Activated CD4-positive, alpha-beta memory T cell treated with anti-CD3 and anti-CD28 coated beads for 36 hours (primary cell): ENCODE measurements at places on chromosomes 1 and 21. TPM values are rescaled to one million over a fixed set of nuclear protein-coding genes. Genes with fewer than 3 reads are reported as not detected.

The STUM gene
- total RNA-seq = not detected

The ZNF683 gene
- not detected for total RNA-seq

The NKAIN1 gene
- total RNA-seq = not detected

The PLA2G4A gene
- 0.97 TPM for total RNA-seq

The GSTM5 gene
- not detected for total RNA-seq

DNA sequence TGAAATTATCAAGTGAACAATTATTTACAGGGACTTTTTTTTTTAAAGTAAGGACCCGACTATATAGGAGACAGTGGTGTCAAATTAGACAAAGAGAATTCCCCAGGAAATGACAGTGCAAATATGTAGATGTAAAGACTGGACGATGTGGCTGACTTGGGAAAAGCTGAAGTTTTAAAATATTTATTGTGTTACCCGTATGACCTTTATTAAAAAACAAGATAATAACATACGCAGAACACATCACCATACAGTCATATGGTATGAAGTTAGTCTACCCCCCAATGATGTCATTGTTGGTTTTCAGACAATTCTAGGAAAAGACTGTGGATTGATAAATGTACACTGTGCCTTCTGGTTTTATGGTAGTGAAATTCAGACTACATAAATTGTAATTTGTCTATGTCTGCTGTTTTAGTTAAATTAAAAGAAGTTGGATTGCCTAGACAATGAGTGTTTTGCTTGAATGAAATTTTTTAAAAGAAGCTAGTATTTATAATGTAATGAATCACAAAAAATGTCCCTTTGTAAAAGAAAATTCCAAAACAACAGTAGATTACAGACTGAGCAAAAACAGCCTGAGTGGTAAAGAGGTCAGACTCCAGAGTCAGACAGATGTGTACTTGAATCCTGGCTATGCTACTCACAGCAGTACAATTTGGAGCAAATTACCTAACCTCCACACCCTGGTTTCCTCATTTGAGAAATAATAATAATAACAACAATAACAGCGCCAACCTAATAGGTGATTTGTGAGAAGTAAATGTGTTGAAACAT is 15.5 kb upstream of the PDC start:
- no peaks in the 10 kb centered on the region for H3K4me1 ChIP-seq
- H3K4me3 ChIP-seq = no peak overlapping the region
- no peaks in the 10 kb centered on the region for H3K27me3 ChIP-seq
- no peak for DNase-seq
- no peaks in the 10 kb centered on the region for H3K36me3 ChIP-seq
- H3K27ac ChIP-seq = no peak overlapping the region

DNA sequence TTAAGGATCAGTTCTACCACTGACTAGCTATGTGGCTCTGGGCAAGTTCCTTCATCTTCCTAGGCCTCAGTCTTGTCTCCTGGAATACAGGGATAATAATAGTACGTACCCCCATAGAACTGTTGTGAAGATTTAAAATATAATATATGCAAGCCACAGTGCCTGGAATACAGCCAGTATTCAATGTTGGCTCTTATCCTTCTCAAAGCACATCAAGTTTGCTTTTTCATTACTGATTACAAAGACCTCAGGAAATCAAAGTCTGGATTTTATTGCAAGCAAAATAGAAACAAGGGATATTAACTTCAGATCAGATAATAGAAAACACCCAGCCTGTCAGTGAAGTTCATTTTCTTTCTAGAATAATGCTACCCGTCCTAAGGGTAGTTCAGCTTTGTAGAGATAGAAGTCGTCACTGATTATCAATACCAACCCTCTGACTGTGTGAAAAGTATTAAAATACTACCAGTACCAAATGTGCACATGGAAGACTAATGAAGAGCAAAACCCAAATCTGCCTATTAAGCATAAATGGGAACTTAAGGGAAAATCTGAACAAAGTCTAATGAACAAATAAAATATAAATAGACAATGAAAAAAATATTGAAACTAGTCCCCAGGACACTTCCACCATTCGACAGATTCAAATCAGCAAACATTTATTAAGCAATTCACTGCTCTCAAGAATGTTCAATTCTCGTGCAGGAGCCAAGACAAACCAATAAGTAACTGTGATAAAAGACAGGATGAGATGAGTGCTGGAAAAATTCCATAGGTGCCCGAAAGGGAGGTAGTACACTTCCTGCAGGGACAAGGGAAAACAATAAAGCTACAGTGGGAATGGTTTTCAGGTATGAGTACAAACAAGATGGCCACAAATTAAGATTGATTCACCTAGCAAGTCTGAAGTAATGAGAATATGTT is 206.2 kb downstream of the SMYD3 start:
- no peak overlapping the region for H3K4me3 ChIP-seq
- H3K27ac ChIP-seq = no peak overlapping the region
- no peak for DNase-seq
- H3K27me3 ChIP-seq = no peaks in the 10 kb centered on the region

DNA sequence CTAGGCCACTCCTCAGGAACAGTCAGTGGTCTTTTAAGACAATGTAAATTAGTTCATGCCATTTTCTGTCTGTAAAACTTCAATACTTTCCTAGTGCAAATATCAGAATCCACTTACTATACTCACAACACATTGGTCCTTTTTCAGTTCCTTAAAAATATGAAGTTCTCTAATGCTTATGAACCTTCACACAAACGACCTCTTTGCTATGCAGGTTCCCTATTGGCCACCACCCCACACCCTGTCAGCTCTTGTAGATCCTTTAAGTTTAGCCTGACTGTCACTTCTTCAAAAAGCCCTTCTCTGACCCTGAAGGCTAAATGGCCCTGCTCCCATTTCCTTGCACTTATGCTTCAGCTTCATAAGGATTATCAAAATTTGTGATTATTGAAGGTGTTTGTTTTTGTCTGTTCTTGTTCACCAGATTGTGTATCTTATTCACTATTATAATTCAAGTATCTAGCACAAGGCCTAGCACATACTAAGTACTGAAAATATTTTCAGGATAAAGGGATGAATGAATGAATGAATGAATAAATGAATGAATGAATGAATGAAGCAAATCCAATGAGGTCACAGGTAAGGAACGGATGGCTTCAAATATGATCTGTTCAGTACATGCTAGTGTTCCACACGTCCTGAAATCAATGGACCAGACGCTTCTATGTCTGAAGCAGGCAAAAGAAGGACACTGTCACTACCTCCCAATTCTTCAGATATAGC is 373.9 kb downstream of the VAV3 start:
- no peak overlapping the region for H3K27ac ChIP-seq
- no peaks in the 10 kb centered on the region for H3K27me3 ChIP-seq
- DNase-seq = no peak

GRCh38 chr1:5349526-5349925 is 642.7 kb downstream of the NPHP4 start:
- peaks cover 7% of the 10 kb centered on the region for H3K4me1 ChIP-seq
- peaks cover 1% of the 10 kb centered on the region for H3K27me3 ChIP-seq
- H3K4me3 ChIP-seq = no peak overlapping the region
- no peaks in the 10 kb centered on the region for H3K36me3 ChIP-seq

DNA sequence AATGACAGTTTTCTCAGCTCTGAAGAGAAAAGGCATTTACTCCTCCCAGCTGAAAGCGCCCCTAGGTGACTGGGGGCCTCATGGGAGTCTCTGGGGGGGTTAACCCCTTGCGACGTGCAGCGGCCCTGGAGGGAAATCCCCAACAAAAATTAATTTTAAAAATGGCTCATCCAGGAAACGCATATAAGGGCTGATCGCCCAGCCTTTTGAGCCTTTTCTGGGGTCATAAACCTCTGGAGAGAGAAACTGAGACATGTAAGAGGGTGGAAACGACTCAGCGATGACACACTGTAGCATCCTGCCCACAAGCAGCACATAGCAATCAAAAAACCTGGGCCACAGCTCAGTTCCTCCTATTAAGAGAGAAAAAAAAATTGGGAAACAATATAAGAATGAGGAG is 20.4 kb upstream of the HPDL start:
- DNase-seq = peak; percentile 73
- no peaks in the 10 kb centered on the region for H3K36me3 ChIP-seq
- peak overlapping the region; percentile 28 for H3K4me3 ChIP-seq
- no peaks in the 10 kb centered on the region for H3K27me3 ChIP-seq

DNA sequence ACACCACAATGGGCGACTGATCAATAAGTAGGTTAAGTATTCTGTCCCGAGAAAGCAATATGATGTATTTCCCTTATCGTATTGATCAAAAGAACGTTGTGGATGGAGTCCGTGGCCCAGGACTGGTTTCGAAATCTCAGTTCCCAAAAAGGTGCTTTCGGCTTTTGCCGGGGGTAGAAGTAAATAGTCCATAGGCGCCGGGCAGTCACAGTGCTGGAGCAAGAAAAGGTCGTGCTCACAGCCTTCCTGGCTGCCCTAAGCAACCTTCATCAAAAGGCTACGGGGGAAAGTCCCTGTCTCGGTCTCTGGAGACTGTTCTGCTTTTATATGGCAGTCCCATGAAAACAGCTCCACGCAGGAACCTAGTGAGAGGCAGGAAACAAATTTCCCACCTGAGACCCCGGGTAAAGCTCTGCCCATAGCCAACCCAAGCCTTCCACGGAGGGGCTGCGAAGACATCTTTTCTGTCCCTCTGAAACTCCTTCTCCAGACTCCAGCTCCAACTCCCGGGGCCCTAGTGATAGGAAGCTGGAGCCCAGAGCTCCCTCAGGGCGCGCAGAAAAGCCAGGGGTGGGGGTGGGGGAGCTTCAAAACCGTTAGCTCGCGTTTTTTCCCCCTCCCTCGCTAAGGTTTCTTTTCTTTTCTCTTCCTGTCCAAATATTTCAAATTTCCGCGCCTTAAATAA is 7.0 kb downstream of the CDKN2C start:
- H3K27me3 ChIP-seq = peaks cover 43% of the 10 kb centered on the region
- H3K36me3 ChIP-seq = peaks cover 13% of the 10 kb centered on the region

DNA sequence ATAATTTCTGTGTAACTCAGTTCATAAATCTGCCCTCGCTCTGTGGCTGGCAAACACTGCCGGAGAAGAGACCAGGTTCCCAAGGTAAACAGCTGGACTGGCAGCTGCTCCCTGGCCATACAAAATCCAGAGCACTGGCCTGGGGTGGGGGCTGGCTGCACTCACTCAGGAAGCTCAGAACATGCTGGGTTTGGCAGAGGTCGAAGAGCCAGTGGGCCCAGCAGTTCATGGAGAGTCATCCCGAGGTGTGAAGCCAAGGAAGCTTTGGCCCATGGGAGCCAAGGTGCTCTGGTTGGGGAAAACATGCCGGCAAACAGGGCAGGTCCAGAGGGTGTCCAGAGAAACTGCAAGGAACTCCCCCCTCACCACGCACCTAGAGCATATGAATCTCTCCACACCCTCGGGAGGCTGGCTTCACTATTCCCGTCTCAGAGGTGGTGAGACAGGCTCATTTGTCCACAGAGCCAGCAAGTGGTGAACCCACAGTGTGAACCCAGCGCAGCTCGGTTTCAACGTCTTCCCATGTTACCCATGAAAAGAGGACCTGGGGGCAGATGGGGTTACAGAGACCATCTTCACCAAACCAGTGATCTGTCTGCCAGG is 102.4 kb downstream of the DMRTB1 start:
- H3K27ac ChIP-seq = no peak overlapping the region
- peaks cover 12% of the 10 kb centered on the region for H3K4me1 ChIP-seq
- no peak overlapping the region for H3K4me3 ChIP-seq
- peak; percentile 5 for DNase-seq
- H3K27me3 ChIP-seq = peaks cover 18% of the 10 kb centered on the region
- no peaks in the 10 kb centered on the region for H3K36me3 ChIP-seq
